ENCODE measurements at places on chromosomes 13 and 19.

DNA sequence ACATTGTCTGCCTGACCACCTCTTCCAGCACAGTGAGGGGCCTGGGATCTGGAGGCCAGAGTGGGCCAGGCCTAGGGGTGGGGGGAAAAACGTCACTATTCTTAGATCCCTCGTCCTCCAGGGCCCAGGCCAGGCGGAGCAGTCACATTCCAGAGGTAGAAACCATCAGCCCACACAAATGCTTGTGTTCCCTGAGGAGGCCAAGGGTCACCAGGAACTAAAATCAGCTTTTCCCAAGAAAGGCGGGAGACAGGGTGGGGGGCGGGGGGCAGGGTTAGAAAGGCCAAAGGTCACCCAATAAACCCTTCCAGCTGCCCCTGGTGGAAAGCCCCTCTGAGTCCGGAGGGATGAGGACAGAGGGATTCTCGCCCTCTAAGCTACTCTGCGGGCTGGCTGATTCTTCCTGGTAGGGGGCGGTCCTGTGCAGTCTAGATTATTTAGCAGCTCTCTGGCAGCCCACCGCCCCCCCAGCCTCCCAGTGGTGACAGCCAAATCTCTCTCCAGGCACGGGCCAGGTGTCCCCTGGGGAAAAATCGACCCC, 23.5 kb upstream of the CCL25 start:
- DNase-seq: no peak

- no peak for DNase-seq
These were observed 102.8 kb downstream of the EFNB2 start for GRCh38 chr13:106432636-106433035.

DNA sequence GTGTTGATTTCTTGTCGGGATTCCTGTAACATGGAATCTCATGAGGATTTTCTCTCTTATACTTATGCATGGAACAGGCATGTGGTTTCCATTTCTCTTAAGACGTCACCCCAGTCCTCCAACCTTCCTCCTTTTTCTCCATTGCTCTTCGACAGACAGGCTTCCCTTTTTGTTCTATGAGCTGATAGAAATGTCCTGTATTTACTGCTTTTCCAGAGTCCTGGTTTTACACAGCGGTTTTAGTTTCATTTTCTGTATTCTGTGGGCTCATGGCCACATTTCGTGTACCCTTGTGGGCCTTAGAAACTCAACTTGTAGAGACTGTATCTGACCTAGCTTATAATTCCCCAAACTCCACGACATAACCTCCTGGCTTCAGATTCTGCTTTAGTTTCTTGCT, 113.1 kb downstream of the PAN3 start:
- no peak for DNase-seq

- no peak for DNase-seq
These were observed 258.4 kb downstream of the SPRY2 start for GRCh38 chr13:80082396-80083080.

GRCh38 chr19:18073197-18073596, 13.5 kb downstream of the IL12RB1 start:
- no peak for DNase-seq

GRCh38 chr19:32809754-32810153, 59.8 kb downstream of the SLC7A9 start:
- DNase-seq: no peak
